ENCODE measurements at places on chromosomes 2 and 18.
A peak's percentile ranks its signal among the peaks of the same experiment; 100 is the strongest.

GRCh38 chr2:48253301-48253700 is 276.7 kb upstream of the STON1 start:
- no peak for DNase-seq

DNA sequence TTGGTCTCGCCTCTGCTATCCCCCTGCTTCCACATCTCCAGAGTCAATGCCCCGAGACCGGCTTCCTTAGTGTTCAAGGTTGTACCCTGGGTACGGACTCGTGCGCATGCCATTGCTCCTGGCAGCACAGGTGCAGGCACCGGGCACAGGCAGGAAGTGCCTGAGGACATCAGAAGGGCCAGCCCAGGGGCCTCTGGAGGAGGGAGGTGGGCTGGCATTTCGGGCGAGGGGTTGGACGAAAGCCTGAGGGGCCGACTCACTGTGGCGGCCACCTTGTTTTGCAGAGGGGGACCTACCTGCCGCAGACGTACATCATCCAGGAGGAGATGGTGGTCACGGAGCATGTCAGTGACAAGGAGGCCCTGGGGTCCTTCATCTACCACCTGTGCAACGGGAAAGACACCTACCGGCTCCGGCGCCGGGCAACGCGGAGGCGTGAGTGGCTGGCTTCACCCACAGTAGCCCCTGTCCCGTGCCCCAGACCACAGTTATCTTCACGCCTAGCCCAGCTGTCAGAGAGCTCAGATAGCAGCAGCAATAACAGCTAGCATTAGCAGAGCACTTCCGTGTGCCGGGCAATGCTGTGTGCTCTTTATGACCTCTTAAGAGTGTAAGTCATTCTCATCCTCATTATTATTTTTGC is 12.5 kb downstream of the ITM2C start:
- DNase-seq, result no peak

GRCh38 chr2:105238664-105239240 is 2.8 kb upstream of the GPR45 start:
- no peak for DNase-seq

DNA sequence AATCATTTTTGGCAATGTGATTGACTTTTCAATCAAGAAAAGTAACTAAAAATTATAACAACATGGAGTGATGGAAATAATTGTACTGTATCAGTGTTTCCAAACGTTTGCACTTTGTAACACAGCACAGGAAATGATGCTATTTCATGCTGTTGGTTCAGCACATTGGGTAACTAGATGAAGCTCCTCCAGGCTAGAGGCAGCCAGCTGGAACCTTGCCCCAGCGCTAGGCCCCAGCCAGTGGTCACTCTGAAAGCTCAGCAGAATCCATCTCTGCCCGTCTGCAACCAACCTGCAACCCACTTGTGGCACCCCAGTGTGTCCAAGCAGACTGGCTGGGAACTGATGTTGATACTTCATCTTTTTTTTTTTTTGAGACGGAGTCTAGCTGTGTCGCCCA is 15.3 kb downstream of the UNC50 start:
- DNase-seq, result no peak

DNA sequence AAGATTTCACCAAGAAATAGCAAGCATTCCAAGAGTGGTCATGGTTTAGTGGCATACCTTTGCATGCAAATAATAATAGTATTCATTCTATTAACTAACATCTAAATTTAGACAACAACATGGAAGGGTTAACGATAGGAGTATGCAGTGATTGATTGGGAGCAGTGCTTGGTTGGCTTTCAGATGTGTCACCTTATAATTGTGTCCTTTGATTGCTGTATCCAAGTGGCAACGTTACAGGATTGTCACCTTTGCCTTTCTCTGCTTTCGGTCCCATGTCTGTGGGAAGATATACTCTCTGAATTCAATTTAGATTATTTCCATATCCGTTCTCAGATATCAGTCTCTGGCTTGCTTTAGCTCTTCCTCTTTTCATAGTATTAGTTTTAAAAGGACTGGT is 152.8 kb upstream of the MAP3K20 start:
- no peak for DNase-seq

DNA sequence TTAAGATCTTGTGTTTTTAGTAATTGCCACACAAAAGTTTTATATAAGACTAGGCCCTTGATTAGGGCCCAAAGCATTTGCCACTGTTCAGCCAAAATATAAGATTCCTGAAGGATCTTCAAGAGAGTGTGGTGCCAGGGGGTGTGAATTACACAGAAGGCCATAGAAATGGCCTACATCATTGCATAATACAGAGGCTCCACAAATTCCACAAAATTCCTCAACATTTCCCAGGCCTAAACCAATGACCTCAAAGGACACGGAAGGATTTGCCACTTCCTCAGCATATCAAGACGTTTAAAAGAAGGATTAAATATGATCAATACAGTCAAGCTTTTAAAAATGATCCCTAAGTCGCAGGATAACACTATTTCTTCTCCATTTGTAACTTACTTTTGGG is 24.1 kb downstream of the COL6A3 start:
- DNase-seq, result no peak

DNA sequence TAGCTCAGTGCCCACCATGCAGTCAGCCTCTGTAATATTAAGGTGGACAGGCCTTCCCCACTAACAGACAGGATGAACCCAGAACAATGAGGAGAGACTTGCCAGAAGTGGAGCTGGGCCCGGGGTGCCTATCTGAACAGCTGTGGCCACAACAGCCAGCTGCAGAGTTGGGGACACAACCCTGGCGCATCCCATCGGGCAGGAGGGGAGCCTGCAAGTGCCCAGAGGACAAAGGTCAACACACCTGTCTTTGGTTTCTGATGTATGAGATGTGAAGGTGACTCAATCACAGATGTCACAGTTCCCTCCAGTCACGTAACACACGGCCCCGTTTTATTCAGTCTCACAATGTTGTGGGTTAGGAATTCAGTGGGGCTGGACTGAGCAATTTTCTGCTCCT is 48.2 kb upstream of the TAF1B start:
- DNase-seq, result no peak

DNA sequence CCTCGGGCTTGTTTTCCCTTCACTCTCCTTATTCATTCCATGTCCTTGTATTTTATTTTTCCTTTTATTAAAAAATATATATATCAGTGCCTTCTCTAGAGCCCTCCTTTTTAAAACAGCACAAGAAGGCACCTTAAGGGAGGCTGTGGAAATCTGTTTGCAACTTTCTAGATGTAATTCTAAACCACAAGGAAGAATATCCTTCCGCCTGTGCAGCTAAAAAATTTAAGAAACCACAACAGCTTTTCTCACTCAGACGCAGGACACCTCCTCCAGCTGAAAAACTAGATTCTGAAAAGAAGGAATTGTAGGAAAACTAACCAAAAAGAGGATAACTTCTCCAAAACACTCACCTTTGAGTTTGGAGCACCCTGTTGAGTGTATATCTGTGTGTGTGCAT is 142.2 kb downstream of the BCL11A start:
- no peak for DNase-seq

- DNase-seq, result no peak
Observed at GRCh38 chr18:68438983-68439382, 275.9 kb downstream of the TMX3 start.

DNA sequence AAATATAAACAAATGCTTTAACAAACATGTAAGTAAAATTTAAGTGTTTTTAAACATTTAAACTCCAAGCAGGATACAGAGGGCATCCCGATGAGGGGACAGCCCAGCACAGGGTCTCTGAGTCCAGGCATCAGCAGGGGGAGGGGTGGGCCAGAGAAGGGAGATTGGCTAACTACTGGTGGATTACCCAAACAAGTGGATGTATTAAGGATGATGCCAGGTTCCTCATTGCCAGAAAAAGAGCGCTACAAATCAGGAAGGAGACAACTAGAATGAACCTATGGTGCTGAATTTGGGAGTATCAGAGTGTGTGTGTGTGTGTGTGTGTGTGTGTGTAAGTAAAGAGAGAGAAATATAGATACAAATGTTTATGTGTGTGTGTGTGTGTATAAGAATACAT is 162.0 kb upstream of the RMP24 start:
- DNase-seq, result no peak

DNA sequence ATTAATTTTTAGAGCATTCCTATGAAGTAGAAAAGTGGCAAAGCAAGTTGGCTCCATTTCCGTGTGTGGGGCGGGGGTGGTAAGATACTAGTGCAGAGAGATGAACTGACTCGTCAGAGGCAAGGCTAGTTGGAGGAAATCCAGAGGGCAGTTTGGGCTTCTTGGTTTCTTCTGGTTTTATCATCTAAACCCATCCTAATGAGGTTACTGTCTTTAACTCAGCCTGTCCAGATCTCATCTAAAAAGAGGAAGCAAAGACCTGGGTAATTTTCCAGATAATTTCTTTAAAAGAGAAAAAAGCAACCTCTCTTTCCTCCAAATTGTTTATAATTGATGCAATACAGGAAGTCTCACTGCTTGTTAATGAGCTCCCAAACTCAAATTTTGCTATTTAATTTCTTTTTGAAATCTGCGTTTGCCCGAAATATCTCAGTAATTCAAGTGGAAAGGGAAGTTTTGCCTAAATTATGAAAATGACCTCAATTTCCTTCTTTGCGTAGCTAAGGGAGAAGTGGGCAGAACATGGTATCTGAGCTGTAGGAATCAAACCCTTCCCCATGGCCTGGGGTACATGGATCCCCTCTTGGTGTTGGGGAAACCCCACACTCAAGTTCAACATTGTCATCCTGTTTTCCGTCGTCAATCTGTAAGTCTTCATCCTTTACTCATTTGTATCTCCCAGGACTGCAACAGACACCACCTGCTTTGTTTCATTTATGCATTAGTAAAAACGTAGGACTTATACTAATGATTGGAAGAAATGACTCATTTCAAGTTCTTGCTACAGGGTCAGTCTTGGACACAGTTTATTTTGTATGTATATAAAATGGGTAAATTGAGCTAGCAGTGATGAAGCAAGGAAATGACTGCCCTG is 89.1 kb upstream of the KLF7 start:
- DNase-seq, result peak; percentile 65

DNA sequence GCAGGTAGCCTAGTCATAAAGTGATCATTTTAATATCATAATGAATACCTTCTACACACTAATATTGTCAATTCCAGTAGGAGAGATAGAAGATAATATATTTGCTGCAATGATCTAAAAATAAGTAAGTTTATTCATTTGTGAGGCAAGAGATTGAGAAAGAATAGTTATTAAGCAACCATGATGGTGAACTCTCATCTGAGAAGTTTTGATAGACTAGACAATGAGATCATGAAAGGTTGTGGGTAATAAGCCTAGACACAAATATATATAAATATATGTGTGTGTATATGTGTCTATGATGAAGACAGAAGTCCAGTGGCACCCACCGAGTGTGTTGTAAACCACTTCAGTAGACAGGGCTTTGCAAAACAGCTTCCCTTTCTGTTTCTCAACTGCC is 181.0 kb upstream of the CHST9 start:
- no peak for DNase-seq

Measured in astrocyte of the spinal cord (primary cell).